ENCODE measurements at places on chromosomes 1 and 21.

DNA sequence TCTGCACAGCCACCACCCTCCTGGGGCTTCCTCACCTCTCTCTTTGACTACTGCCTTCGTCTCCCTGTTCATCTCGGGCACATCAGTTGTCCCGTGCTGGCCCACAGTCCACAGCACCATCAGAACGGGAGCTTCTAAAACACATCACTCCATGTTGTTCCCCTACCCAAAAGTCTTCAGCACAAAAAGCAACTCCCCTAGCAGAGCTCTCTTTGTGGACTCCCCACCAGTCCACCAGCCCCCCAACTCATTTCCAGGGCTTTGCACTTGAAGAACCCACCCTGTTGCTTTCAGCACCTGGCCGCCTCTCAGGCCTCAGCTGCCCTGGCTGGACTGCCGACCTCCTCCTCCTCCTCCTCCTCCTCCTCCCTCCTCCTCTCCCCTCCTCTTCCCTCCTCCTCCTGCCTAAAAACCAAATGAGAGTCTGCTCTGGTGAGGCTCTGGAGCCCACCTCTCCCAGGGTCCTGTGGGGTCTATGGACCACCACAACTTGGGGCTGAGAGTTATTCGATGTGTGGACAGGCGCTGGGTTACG, 251.2 kb upstream of the VAMP3 start:
- no peak for DNase-seq

GRCh38 chr1:214927796-214928195, 154.7 kb upstream of the KCNK2 start:
- DNase-seq, result no peak

DNA sequence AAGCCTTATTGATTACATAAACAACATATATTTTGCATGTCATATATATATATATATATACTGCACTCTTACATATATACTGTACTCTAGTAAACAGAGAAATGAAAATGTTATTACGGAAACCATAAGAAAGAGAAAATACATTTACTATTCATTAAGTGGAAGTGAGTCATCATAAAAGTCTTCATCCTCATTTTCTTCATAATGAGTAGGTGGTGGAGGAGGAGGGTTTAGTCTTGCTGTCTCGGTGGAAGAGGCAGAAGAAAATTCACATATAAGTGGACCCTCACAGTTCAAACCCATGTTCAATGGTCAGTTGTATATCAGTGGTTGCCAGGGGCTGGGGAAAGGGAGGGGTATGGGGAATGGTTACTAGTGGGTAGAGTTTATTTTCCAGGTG, 8.0 kb upstream of the IFNLR1 start:
- no peak for DNase-seq

DNA sequence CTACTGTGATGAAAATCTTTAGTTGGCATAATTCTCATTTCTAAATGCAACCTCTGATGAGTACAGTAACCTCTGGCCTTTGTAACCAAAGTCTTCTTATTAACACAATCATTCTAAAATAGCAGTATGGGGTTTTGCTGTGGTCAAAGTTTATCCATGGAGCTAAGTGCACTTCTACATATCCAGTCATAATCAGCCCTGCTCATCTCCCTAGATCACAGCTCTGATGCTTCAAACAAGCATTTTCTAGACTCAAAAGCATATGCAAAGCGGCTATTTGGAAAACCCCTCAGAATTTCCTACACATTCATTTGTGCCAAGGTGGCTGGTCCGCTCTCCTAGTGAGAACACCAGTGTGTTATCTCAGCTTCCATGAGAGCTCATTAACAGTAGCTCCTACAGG, 418.6 kb downstream of the MRPL39 start:
- no peak for DNase-seq

DNA sequence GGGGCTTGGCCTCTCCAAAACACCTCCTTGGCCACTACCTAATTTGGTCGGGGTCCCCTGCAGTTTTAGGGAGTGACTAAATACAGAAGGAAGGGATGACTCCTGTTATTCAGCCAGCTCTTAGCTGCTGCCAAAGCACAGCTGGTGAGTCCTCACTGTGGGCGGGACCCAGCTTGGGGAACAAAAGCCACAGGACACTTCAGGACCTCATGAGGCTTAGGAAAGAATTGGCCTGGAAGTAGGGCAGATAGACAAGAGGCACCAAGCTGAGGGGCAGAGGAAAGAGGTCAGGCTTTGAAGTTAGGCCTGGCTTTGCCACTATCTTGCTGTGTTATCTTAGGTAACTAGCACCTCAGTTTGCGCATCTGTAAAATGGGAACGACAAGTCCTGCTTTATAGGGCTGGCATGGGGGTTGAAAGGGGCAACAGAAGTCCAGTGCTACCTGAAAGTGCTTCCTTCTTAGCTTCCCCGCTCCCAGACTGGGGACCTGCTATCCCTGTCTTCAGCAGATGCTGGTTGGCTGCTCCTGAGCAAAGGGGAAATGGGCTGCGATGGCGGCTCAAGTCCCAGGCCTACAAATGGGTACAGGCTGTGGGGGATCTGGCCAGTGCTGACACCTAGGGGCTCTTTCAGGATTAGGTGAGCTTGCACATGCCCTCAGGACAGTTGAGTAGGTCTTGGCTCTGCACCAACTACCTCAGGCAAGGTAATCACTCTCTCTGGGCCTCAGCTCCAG, 15.7 kb downstream of the IFI6 start:
- no peak for DNase-seq

DNA sequence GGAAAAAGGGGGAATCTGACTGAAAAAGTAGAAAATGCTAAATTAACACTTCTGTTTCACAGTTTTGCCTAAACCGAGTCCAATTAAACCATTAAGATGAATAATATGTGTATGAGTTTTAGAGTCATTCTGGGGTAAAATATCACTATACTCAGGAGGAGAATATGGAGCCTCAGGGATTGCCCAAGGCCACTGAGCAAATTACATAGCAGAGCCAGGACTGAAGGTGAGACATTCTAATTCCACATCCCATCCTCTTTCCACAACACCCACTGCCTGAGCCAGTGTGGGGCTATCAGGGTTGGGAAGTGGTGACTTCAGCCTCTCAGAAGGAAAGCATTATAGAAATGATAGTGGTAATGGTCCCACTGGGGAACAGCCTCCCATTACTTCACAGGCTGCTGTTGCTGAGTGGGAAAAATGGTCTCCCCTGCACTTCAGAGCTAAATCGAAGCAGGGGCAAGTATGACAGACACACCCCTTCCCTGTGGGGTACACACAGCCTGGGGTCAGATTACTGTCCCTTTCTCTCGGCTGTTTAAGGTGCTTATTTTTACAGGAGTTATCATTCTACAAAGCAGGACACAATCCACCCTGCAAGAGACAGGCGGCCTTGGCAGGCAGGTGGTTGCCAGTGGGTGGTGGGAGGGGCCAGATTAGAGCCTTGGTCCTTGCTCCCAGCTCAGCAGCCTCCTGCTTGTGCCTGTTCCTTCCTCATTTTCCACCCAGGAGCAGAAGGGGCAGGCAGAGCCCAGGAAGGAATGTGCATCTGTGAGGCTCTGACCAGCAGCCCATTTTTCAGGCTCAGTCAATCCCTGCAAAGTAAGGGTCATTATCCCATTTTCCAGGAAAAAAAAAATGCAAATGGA, 9.5 kb upstream of the BCAR3 start:
- DNase-seq, result no peak

DNA sequence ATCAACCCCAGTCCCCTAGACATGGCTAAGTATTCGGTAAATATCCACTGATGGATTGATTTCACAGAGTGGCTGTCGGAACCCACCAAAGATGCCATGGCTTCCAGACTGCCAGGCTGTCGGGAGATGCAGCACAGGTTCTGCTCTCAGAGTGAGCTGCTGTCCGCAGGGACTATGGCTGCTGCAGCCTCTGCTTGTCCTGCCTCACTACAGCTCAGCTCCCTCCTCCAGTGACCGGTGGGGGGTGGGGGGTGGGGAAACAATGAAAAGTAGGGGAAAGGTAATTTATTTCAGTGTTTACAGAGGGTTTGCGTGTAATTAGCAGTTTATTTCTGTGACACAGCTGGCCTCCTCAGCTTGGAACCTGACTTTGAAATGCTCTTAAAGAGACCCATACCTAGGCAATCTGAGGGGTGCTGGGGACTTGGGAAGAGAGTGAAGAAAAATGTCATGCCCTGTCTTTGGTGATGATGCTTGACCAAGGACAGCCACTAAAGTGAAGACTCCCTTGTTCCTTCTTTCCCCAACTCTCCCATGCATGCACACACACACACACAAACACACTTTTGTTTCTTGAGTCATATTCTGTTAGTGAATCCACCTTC, 109.0 kb downstream of the CACNA1E start:
- DNase-seq, result no peak

GRCh38 chr1:110713221-110713620, 38.5 kb upstream of the KCNA3 start:
- no peak for DNase-seq

DNA sequence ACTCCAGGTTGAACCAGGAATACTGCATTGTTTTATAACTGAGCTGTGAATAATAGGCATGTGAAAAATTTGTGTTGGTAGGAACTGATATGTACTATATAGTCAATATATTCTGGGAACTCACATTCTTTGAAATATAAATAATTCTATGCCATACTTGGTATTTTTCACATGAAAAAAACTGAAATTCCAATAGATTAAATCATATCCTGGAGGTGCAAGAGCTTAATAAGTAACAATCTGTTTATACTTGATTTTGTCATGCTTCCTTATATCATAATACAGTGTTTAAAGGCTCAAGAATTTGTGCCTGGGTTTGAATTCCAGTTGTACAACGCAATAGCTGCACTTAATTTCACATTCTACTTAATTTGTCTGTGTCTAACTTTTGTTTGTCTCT, 387.0 kb downstream of the USP25 start:
- DNase-seq, result no peak

DNA sequence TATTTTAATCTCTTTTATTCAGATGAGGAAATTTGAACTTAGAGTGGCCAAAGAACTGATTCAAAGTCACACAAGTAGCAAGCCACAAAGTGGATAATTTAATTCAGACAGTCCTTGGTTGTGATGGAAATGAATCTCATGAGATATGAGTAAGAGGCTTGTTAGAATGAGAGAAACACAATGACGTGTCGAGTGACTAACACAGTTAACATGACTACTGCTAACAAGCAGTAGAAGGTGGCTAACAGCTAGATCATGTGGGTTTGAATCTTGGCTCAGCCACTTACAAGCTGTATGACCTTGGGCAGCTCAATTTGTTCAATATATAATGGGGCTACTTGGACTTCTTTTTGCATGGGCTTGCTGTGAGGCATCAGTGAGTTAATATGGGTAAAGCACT, 104.5 kb upstream of the LMO4 start:
- DNase-seq, result no peak

GRCh38 chr1:18284805-18285537, 177.4 kb downstream of the IGSF21 start:
- no peak for DNase-seq

GRCh38 chr1:244945109-244945671, 80.8 kb upstream of the HNRNPU start:
- no peak for DNase-seq

GRCh38 chr1:186188736-186189135, 186.3 kb downstream of the TPR start:
- no peak for DNase-seq

DNA sequence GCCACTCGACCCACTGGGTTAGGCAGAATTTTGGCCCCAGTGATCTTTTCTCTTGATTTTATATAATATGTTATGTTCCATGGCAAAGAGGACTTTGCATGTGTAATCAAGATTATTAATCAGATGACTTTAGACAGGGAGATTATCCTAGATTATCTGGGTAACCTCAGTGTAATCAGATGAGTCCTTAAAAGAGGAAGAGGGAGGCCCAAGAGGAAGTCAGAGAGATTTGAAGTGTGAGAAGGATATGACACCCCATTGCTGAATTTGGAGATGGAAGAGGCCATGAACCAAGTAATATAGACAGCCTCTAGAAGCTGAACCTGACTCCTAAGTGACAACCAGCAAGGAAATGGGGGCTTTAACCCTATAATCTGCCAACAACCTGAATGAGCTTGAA, 117.1 kb upstream of the CSF3R start:
- no peak for DNase-seq

Data from activated CD8-positive, alpha-beta T cell treated with anti-CD3 and anti-CD28 coated beads, Interleukin-2, amount 10 ng/mL, durations not matched to agents 7 days and 5 days (primary cell).